ENCODE measurements at places on chromosomes 16 and 17.
A peak's percentile ranks its signal among the peaks of the same experiment; 100 is the strongest.

DNA sequence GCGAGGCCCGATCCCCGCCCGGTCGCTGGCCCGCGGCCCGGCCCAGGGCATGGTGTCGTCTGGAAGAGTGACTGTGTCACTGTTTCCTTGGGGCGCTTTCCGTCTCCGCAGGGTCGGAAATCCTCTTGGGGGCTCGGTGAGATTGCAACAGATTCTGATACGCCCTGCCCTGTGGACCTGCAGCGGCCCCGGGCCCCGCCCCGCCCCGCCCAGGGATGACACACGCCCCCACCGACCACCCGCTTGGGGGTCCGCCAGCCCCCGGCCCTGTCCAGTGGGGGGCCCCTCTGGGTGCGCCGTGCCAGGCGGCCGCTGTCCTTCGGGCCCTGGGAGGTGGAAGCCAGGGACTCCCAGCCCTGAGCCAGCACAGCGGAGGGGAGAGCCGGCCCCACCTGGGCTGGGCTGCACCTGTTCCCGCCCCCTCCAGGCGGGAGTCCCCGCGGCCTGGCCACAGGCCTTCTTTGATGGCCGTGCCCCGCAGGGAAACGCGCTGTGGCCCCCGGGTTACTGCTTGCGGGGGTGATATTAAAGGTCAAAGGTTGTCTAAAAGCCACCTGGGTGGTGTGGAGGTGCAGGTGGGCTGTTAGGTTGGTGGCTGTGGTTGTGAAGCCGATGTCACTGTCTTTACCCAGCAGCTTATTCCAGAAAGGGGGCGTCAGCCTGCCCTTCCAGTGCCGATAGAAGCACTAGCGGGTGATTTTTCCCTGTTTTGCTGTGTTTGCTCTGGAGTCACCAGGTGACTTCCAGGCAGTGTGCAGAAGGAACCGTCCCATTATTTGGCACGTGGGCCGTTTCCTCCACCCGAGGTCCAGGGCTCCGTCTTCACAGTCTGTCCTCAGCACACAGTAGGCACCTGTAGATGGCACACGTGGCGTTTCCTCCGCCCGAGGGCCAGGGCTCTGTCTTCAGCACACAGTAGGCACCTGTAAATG is 752 bp downstream of the TBC1D24 start:
- DNase-seq: peak; percentile 30

- DNase-seq: no peak
Measured at GRCh38 chr16:6684076-6684673, 648.5 kb upstream of the RBFOX1 start.

- no peak for DNase-seq
Measured at GRCh38 chr17:80611816-80612215, 67.2 kb downstream of the RPTOR start.

DNA sequence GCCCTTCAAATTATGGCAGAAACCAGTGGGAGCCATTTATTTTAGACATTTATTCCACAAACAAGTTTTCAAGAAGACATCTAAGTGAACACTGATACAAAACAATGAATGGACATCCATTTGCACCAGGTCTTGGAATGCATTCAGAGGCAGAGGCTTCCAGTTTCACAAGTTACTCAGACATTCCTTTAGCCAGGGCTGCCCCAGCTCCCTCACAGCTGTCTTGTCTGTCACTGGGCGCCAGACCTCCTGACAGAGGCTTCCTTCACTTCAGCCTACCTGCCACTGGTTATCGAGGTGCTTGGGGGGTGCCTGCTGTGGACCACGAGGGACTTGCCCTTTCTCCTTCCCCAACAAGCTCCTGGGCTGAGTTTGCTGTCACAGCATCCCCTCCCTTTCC is 19.2 kb downstream of the AQP8 start:
- no peak for DNase-seq

DNA sequence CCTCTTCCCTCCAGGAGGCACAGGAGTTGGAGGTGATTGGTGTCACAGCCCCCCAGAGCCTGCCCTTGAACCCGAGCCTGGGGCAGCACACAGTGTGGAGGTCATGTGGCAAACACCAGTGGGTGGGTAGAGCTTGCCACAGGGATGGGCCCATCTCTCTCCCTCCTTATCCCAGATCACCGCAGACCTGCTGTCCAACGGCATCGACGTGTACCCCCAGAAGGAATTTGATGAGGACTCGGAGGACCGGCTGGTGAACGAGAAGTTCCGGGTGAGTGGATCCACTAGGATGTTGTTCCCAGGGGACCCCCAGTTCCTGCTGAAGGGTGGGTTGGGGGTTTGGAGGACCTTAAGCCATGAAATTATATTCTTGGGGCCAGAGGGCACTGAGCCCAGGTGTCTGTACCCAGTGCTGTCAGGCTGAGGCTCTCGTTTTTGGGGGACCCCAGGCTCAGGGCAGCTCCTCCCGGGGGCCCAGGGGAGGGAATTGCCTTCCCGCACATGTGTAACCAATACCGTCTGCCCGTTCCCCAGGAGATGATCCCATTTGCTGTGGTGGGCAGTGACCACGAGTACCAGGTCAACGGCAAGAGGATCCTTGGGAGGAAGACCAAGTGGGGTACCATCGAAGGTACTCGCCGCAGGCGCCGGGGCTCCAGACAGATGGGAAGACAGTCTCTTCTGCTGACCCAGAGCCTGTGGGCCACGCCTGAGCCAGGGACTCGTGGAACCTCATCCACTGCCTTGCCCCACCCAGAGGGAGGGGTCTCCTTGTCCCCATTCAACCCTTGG is 351.9 kb downstream of the SEC14L1 start:
- no peak for DNase-seq

- peak; percentile 50 for DNase-seq
Measured at GRCh38 chr17:7886227-7887037, 2.2 kb upstream of the CHD3 start.

DNA sequence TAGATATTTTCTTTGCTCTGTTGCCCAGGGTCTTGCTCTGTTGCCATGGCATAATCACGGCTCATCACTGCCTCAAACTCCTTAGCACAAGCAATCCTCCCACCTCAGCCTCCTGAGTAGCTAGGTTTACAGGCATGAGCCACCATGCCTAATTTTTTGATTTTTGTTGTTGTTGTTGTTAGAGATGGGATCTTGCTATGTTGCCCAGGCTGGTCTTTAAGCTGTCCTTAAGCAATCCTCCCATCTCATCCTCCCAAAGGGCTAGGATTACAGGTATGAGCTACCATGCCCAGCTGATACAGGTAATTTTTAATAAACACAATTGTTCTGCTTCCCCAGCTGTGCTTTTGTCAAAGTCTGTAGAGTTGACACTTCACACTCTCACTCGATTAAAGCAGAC is 159.3 kb downstream of the PARN start:
- no peak for DNase-seq

GRCh38 chr17:77959126-77959925 is 823 bp downstream of the TNRC6C start:
- peak; percentile 19 for DNase-seq

Measured in stimulated activated CD4-positive, alpha-beta T cell treated with anti-CD3 and anti-CD28 coated beads, Interleukin-1b, Interleukin-23, amount 100 ng/mL, for 48 hours (primary cell).